Stimulated activated CD8-positive, alpha-beta memory T cell treated with anti-CD3 and anti-CD28 coated beads, Interleukin-7, amount 100 ng/mL, for 4 hours (primary cell): ENCODE measurements at places on chromosomes 11 and 22.
A peak's percentile ranks its signal among the peaks of the same experiment; 100 is the strongest.

DNA sequence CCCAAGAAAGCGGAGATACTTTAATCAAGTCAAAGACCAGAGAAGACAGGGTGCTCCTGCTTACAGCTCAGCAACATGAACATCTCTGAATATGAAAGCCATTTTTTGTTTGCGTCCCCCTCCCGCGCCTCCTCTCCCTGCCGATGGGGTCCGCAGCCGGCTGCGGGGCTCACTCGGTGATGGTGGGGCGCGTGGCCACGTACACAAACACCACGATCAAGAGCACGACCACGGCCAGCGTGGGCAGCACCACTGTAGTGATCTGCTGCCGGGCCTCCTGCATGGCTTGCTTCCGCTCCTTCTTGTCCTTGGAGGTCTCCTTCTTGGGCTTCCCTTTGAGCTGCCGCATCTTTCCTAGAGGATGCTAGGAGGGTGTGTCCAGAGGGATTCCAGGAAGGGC lies 64.3 kb downstream of the SMCO4 start:
- DNase-seq, result no peak

- no peak for DNase-seq
These were observed 110.6 kb downstream of the MSANTD4 start for GRCh38 chr11:105911454-105911853.

DNA sequence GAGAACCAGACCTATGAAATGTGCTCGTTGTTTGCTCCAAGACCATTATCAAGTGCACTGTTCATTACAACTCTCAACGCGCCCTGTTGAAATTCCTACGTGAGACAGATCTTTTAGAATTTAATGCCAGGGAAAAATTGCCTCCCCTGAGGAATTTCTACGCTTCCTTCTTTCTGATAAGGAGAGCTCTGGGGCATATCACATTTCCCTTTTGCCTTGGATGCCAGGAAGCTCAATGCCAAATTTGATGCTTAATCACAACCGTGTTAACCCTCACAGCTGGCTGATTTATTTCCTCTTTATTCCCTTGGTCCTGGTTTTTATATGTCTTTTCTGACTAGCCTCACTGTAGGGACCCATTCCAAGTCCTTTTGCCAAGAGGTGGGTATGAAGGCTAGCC lies 109.4 kb downstream of the MICAL2 start:
- no peak for DNase-seq

DNA sequence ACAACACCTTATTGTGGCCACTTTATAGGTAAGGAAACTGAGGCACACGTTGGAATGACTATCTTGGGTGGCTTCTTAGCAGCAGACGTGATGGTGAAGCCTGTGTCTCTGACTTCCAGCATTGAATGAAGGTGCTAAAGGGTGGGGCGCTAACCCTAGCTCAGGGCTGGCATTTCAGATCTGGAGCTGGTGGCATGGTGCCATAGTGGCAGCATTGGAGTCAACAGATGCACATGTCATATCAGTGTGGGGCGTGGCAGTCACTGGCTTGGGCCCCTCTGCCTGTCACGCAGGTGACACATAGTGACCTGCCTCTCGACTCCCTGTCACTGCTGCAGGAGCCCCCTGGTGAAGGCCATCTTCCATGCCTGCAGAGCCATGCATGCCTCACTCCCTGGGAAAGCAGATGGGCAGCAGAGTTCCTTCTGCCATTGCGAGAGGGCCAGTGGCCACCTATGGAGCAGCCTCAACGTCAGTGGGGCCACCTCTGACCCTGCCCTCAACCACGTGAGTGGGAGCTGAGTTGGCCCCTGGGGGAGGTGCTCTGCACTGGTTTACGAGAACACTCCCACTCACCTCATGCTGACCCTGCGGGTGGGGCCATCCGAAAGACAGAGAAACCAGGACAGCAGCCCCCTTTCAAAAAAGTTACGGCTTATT lies 14.8 kb downstream of the SHISA8 start:
- DNase-seq, result no peak

DNA sequence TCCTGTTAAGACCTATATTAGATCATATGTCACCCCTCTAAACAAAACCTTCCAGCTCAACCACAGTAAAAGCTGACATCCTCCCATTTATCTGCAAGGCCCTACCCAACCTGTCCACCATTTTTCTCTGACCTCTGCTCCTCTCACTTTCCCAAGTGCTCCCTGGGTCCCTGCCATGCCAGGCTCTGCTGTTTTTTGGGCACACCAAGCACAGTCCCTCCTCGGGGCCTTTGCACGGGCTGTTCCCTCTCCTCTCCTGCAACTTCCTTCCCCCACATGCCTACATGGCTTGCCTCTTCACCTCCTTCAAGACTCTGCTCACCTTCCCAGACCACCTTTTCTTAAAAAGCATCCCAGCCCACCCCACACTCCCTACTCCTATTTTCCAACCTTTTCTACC lies 9.8 kb downstream of the TST start:
- no peak for DNase-seq

DNA sequence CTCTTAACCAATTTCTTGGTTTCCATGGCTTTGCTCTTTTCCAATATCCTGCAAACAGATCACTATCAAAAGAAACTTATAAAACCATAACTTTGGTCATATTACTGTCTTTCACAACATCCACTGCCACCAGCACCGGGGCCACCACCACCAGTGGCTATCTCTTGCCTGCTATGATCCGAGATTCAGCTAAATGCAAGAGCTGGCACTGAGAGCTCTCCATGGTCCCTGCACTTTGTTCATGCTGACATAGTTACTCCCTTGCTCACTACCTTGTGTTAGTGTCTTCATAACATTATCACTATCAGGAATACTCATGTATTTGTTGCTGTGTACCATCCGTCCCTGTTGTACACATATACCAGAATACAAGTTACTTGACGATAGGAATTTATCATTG lies 299.0 kb downstream of the ETS1 start:
- DNase-seq, result no peak

DNA sequence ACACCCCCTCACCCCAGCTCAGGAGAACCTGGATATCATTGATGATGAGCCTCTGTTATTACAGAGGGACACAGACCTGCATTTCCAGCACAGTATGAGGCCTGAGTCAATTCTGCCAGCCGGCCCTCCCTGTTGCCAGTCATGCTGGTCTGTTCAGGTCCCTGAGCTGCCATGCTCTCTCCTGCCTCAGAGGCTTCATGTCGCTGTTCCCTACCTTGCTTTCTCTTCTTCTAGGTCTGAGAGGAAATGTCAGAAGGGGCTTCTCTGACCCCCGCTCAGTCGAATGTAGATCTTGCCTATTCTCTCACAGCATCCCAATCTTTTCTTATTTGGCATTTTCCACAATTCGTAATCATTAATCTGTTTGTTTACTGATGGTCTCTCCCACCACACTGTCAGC lies 21.8 kb upstream of the ABCC8 start:
- no peak for DNase-seq

DNA sequence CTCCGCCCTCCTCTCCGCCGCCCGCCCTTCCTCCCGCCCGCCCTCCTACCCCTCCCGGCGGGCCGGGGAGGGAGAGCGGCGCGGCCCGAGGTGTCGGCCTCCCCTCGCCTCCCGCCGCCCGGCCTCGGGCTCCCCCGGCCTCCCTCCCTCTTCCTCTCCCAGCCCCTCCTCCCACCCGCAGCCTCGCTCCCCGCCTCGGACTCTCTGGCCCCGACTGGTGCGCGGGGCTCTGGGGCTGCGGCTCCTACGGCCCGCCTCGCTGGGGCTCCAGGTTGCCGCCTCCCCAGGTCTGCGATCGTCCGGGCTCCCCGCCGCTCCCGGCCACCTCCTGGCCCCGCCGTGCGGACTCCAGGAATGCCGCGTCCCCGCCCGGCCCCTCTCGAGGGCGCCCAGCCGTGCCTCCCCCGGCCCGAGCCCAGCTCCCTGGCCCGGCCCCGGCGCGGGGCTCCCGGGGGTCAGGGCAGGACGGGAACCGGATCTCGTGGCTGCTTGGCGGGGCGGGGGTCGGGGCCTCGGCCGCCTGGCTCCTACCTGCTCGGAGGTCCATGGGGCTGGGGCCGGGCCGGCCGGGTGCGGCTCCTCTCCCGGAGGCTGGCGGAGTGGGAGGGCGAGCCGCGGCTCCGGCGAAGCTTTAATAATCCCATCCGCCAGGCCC lies at the start of gene CLCF1:
CLCF1 (minus strand) TSS at position 606 of the 655 bp plus-strand sequence; CDS start at position 547, 59 bp downstream.
- DNase-seq, result no peak

- DNase-seq, result no peak
These were observed 23.3 kb downstream of the ST3GAL4 start for GRCh38 chr11:126378763-126379162.

DNA sequence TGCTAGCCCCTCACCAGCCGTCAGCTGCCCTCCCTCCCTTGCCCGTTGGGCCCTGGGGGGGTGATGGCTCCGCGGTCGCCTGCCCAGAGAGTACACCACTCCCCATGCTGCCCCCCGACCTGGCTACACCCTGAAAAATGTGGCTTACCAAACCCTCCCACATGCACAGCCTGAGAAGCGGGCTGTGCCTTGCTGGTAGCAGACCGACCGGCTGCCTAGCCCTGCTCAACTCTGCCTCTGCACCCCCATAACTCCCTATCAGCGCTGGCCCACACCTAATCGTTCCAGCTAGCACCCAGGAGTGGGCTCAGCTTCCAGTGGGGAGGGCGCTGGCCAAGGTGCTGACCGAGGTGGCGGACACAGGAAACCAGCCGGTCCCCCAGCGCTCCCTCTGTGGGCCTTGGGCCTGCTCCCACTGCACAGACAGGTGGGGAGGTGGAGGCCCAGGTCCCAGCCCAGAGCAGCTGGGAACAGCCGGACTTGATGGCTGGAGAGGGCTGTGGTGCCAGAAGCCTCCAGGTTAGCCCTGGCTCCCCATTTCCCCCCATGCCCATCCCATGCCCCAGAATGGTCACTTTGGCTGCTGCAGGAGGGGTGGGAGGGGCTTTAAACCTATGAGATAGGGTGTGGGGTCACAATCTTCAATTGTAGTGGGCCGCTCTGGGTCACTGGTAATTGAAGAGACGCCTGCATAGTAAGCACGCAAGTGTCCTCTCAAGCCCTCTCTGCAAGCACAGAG lies 32.1 kb upstream of the PRODH start:
- no peak for DNase-seq

GRCh38 chr11:94549146-94549545 lies 5.4 kb downstream of the FUT4 start:
- DNase-seq, result no peak

DNA sequence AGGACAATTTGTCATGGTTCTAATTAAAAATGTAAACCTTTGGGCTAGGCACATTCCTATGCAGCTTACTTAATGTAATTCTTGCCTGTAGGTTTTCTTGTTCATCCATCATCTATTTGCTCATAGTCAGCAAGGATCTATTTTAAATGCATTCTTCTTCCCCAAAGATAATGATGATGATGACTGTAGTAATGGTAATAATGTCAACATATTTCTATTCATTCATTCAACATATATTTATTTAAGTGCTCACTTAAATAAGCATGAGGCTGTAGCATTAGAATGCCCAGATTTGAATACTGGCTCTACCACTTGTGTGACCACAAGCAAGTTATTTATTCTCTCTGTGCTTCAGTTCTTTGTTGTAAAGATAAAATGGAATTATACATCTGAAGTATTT lies 169.6 kb upstream of the SYN3 start:
- no peak for DNase-seq

DNA sequence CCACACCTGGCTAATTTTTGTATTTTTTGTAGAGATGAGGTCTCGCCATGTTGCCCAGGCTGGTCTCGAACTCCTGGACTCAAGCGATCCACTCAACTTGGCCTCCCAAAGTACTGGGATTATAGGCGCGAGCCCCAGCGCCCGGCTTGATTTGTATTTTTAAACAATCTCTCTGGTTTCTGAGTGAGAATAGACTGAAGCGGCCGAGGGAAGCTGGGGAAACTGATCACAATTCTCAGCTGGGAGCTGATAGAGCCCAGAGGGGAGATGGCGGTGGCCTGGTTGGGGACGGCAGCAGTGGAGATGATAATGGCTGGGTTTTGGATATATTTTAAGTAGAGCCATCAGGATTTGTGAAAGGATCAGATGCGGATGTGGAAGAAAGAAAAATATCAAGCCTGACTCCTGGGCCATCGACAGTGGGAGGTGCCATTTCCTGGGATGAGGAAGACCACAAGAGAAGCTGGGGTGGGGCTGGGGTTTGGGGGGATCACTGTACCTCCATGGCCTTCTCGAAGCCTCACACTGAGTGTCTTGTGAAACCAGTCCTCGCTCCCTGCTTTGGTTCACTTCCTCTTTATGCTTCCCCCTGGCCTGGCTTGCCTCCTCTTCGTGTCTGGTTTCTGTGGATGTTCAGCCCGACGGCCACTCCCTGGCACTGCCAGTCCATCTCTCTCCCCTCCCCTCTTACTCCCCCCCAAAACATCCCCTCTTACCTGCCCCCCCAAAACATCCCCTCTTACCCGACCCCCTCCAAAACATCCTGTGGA lies 51.9 kb downstream of the IGLL1 start:
- no peak for DNase-seq

- no peak for DNase-seq
These were observed 3.4 kb upstream of the RBM4B start for GRCh38 chr11:66680966-66681645.

- no peak for DNase-seq
These were observed 345.0 kb downstream of the CADM1 start for GRCh38 chr11:115159207-115159606.

DNA sequence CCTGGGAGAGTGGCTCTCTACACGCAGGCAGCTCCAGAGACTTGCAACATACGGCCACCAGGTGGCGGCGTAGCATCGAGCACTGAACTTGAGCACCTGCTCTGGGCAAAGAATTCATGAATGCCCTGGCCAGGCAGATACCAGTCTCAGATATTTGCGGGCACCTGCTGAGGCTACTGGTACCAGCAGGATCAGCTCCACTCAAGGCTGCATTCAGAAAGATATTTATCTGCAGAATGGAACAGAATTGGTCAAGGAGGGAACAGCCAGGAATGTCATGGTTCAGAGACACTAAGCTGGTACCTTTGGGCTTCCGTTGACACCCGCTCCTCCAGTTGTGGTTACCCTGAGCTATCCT lies 10.8 kb upstream of the CCDC86 start:
- DNase-seq, result peak; percentile 54

- DNase-seq, result no peak
These were observed 2.8 kb downstream of the NHERF4 start for GRCh38 chr11:119188067-119188466.

GRCh38 chr22:42308892-42309468 lies 38.5 kb upstream of the TCF20 start:
- DNase-seq, result no peak

DNA sequence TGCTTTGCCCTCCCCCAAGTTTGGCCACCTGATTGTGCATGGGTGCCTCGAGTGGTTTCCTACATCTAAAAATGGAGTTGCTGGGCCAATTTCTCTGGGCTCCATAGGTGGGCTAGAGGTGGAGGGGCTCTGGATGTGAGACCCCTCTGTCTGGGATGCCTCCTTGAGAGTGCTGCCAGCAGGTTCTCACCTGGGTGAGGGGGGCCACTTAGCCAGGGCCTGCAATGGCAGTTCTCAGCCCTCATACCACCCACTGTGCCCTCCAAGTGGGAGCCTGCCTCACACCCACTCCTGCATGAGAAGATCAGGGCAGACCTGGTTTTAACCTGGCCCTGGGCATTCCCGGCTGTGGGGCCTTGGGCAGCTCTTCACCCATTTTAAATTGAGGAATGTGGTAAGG lies 83.9 kb downstream of the CABIN1 start:
- DNase-seq, result no peak
